T-helper 1 cell (primary cell): ENCODE measurements at places on chromosomes 5 and 9.

- peak; percentile 27 for DNase-seq
These were observed 296.5 kb downstream of the MAST4 start for GRCh38 chr5:66892716-66893115.

DNA sequence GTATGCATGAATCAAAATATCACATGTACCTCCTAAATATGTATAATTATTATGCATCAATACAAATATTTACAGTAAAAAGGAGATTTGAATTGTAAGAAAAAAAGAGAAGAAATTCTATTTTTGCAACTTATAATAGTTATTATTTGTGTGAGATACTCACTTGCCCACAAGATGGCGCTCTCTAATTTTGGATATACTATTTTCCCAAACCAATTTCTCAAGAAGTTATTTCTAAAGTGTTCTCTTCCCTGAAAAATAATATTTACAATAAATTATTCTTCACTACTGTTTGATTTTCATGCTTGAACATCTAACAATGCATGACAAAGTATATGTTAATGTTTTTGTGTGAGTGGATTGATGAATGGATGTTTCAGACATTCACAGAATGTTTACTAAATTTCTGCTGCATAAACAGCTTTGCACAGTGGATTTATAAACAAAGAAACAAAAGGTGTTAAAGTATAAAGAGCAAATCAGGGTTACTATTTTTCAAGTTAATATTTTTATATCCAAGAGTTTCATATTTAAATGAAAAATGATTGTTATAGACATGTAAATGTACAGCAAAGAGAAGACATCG lies 503.4 kb downstream of the PDE4D start:
- DNase-seq = no peak

- DNase-seq = no peak
These were observed 551.1 kb downstream of the CAAP1 start for GRCh38 chr9:26341545-26341944.

GRCh38 chr5:164277720-164278119 lies 772.3 kb downstream of the MAT2B start:
- DNase-seq = no peak

DNA sequence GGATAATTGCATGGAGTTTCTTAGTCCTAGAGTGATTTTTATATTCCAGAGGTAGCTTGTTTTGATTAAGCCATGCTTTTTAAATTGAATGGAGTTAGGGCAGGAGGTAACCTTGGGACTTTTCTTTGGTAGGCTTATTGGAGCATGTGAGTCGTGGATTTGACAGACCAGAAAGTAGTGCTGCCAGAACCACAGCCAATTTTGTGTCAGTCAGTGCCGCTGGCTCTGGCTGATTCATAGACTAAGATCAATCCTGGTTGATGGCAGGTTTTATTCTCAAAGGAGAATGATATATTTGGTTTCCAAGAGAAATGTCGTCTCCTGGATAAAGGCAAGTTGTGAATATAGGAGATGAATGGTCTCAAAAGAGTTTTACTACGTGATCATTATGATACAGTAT lies 20.3 kb downstream of the RAI14 start:
- no peak for DNase-seq

GRCh38 chr9:70586476-70586875 lies 172.0 kb upstream of the KLF9 start:
- DNase-seq = no peak

- DNase-seq = no peak
These were observed 78.4 kb downstream of the PLPP1 start for GRCh38 chr5:55456216-55456895.

GRCh38 chr5:33712664-33713063 lies 179.1 kb downstream of the ADAMTS12 start:
- DNase-seq = no peak

GRCh38 chr9:81598811-81599210 lies 90.5 kb downstream of the TLE1 start:
- no peak for DNase-seq

DNA sequence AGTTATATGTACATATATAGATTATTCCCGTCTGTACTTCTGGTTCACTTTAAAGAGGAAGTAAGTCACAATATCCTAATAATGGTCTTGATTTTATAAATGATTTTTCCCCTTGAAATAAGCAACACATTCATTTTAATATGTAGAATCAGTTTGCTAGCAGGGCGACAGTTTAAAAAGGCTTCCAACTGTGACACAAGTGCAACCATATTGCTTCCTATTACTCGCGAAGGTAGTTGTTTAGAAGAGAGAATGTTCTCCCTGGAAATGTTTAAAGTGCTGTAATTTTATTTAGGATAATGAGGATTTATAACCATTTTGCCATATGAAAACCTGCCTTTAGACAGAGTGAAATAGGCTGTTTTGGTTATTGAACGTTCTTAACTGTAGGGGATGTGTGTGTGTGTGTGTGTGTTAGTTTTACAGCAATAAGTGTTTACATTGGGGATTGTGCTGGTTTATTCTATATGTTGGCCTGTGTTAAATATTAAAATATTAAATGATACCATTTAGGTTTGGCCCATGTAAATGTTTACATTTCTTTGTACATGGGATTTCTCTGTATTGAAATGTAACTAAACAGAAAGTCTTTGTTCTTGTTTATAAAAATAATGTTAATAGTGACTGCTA lies 138.3 kb downstream of the PBX3 start:
- DNase-seq = no peak

DNA sequence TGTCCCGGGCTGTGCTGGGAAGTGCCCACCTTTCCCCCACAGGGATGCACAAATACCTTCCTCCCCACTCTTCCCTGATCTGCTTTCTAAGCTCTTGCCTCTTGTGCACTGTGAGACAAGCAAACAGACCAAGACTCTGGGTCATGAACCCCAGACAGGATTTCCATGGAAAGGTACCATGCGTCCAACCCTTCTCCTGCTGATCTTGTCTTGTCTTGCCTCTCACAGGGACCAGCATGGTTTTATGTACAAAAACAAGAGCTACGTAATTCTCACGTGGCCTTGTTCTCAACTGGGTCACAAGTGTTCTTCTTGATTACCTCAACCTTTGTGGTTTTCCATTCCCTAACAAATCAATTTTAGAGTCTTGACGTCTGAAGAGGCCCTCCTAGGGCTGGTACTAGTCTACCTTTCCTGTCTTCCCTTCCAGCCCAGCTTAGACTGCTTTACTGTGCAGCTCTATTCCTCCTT lies 176.5 kb upstream of the MAP3K1 start:
- peak; percentile 19 for DNase-seq

DNA sequence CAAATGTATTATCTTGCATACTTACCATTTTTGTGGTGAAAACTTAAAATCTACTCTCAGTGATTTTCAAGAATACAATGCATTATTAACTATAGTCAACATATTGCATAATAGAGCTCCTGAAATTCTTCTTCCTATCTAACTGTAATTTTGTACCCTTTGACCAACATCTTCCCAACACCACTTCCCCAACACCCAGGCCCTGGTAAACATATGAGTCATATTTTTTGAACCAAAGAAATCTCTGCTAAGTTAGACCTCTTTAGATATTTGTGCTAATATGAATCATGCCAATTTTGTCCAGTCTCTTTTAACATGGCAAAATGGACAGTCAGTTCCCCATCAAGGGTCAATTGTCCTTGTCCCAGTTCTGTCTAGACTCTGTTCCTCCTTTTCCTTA lies 18.5 kb upstream of the RGS7BP start:
- DNase-seq = no peak

GRCh38 chr5:129204525-129204924 lies 110.0 kb downstream of the ISOC1 start:
- DNase-seq = no peak

DNA sequence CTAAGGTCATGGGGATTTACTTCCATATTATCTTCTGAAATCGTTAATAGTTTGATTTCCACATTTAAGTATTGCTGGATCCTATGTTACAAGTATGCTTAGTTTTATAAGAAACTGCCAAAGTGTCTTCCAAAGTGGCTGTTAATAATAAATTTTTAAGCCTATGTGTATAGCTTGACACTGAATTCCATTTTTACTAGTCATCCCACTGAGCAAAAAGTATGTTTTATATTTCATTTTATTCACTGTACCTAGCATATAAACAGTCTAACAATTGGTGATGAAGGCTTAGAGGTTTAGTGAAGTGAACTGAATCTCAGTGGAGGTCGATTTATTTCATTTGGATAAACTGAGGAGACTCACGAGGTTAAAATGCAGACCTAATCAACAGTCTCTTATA lies 174.6 kb downstream of the ADAMTS6 start:
- no peak for DNase-seq
